ENCODE measurements at places on chromosomes 7 and 10. TPM values are rescaled to one million over a fixed set of nuclear protein-coding genes. Genes with fewer than 3 reads are reported as not detected.
A peak's percentile ranks its signal among the peaks of the same experiment; 100 is the strongest.

PGAM2 gene
- polyA plus RNA-seq: 1.00 TPM

NXPH1 gene
- 0.19 TPM for polyA plus RNA-seq

SPOCK2 gene
- 1.6 TPM for polyA plus RNA-seq

DNA sequence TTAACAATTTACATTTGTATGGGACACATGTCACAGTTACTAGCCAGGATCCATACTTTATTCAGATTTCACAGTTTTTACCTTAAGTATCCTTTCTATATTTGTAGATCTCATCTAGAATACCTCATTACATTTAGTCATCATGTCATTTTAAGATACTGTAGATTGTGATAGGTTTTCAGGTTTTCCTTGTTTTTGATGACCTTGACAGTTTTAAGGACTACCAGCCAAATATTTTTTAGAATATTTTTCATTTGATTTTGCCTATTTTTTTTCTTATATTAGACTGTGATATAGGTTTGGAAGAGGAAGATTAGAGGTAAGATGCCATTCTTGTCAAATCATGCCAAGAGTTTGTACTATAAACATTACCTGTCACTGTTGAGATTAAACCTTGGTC lies 460.3 kb downstream of the ANKRD7 start:
- H3K27ac ChIP-seq: no peak overlapping the region
- DNase-seq: no peak
- H3K4me3 ChIP-seq: no peak overlapping the region
- H3K4me1 ChIP-seq: no peaks in the 10 kb centered on the region

DNA sequence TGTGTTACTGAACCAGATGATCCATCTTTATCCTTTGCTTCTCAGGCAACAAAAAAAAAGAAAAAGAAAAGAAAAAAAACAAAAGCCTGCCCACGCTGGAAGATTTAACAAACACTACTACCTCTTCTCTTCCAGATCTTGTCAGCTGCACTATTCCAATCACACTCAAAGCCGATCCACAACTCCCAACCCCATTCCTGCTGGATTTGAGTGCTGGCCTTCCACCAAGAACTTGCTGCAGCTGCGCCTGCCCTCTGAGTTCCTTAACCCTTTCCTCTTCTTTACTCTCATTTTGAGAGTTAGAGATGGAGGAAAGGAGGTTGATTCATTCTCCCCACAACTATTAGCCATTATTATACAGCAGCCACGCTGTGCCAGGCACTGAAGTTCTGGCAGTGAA lies 16.0 kb upstream of the ITGA8 start:
- no peak overlapping the region for H3K27ac ChIP-seq
- H3K4me1 ChIP-seq: no peaks in the 10 kb centered on the region
- DNase-seq: peak; percentile 10

MBL2 gene
- polyA plus RNA-seq: not detected

CYP3A4 gene
- 181 TPM for polyA plus RNA-seq
